ENCODE measurements at places on chromosomes 2 and 18.

DNA sequence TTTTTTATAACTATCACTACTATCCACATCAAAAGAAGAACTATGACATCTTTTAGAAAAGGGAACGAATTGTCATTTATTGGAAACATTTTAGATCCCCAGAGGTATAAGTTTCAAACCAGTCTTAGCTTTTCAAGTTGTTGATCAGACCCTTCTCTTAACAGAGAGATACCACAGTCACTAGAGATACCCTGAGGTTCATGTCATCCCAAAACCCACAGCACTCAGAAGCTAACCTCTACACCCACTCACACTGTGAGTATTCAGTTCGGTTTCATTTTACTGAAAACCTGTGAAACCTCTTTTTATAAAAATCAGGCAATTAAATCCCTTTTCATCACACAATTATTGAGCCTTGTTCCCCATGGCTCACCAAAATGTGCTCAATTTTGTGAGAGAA lies 156.2 kb downstream of the DTNA start:
- DNase-seq: no peak

GRCh38 chr18:7317804-7318231 lies 86.9 kb downstream of the LRRC30 start:
- DNase-seq: no peak

- DNase-seq: no peak
Measured at GRCh38 chr18:13913205-13913604, 2.1 kb downstream of the MC2R start.

- DNase-seq: no peak
Measured at GRCh38 chr18:76318607-76319006, 176.4 kb downstream of the ZNF516 start.

DNA sequence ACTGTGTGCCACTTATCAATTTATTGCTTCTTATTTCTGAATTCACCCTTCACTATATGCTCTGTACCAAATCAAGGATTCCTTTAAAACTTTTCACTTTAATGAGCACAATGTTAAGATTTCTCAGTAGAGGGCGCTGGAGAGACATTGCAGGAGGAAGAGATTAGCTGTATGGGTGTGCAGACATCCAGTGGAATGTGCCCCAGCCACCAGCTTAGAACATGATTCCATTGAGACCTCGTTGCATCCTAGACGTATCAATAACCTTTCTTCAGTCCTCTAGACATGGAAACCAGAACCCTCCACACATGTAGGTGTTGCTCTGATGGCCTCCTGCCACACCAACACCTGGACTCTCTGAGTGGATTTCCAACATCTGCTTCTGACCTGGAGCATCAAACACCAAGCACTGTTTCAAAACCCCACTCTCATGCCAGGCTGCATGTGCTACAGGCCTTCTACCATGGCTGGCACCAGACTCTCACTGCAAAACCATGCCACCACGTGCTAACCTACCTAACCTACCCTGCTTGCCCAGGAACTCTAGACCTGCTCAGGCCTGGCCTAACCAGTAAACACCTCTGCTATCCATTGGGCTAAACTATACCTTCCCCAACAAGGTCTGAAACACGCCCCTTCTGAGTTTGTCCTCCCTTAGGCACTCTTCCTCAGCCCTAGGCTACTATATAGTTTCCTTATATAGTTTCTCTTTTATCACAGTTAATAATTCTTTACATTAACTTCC lies 633.2 kb upstream of the PKDCC start:
- no peak for DNase-seq

DNA sequence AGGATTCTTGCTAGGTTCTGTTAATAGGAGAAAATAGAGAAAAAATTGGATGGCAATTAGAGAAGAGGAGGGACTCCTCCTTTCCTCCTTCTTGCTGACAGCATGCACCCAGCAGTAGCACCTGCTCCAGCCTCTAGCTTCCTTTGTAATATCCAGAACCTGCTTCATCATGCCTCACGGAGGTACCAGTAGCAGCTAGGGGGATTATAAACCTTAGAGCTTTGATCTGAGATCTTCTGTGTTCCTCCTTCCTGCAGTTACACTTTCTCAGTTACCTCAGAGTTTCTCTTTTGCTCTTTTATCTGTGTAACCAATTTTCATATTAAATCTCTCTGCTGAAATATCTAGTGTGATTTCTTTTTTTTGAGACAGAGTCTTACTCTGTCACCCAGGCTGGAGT lies 16.6 kb downstream of the DPP4 start:
- no peak for DNase-seq

All from transverse colon (tissue), 4 donors.